ENCODE measurements at places on chromosomes 3 and 15. TPM values are rescaled to one million over a fixed set of nuclear protein-coding genes. Genes with fewer than 3 reads are reported as not detected.

DNA sequence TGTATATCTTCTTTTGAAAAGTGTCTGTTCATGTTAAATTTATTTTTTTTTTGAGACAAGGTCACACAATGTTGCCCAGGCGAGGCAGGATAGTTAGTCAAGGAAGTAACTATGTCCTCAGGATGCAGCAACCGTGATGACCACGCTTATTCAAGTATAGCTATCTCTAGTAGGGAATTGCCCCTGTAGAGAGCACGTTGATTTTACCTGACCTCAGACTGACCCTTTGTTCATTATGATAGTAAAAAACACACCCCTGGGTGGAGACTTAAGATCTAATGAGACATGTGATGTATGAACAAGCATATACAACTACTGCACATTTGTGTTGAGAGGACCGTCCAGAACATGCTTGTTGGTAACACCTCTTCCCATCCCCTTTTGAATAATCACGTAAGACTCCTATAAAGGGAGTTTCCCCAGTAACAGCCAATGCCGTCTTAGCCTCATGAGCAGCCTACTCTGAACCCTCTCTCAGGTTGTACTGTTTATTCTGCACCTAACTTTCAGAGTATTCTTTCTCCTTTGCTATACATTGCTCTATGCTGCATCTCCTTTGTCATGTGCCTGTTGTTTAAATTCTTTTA, 32.9 kb downstream of the ZNF621 start:
- no peak overlapping the region for H3K4me3 ChIP-seq
- no peak overlapping the region for H3K27ac ChIP-seq
- H3K36me3 ChIP-seq: no peaks in the 10 kb centered on the region
- no peaks in the 10 kb centered on the region for H3K4me1 ChIP-seq

DNA sequence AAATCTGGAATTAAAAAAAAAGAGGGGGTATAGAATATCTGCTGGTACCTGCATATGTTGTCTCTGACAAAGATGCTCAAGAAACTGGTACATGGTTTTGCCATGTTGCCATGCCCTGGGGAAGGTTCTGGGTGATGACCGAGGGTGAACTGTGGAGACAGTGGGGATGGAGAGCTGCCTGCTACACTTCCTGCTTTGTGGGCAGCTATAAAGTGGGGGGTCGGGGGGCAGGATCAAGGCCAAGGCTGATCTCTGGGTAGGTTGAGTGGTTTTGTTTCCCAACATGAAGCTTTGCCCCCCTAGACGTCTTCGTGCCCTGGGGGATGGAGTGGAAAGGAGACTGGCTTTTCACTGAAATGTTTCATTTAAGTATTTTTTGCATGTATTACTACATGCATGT, 74.6 kb downstream of the IQSEC1 start:
- no peak overlapping the region for H3K4me3 ChIP-seq
- peaks cover 47% of the 10 kb centered on the region for H3K4me1 ChIP-seq
- H3K27ac ChIP-seq: no peak overlapping the region

- H3K36me3 ChIP-seq: peaks cover 24% of the 10 kb centered on the region
- H3K4me3 ChIP-seq: no peak overlapping the region
- H3K27me3 ChIP-seq: no peaks in the 10 kb centered on the region
- no peak for DNase-seq
Observed at GRCh38 chr3:33699275-33699674, 18.8 kb downstream of the CLASP2 start.

DNA sequence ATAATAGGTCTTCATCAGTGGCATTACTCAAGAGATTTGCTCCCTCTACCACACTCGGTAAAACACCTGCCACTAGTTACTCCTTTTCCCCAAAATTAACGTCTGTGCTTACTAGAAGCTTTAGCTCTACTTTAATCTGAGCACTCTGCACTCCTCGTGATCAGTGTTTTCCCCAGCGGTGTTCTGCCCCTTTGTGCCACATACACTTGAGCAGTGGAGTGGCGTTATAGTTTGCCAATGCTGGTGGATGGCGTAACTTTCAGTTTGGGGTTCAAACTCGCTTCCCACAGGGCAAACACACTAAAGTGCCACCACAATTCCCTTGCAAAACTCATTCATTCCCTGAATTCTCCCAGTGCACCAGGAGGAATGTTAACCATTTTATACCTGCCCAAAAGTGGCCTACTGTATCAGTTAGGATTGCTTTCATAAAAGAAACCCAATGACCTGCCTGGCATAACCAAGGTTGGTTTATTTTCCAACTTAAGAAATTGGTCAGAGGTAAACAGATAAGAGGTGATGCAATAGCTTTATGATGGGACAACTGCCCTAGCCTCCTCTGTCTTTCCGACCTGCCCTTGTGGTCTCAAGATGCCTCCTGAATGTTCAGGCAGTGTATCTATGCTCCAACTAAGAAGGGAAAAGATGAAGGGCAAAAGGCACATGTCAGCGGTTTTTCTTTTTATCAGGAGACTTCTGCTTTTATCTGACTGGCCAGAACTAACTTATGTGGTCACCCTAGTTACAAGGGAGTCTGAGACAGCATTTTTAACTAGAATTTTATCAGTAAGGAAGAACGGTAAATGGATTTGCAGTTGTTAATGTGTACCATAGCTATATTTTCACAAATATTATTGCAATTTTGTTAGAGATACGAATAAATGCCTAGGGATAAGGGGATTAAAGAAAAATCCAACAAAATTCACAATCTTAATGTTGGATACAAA, 83.9 kb downstream of the FSIP1 start:
- no peak overlapping the region for H3K27ac ChIP-seq
- no peaks in the 10 kb centered on the region for H3K36me3 ChIP-seq
- peaks cover 13% of the 10 kb centered on the region for H3K27me3 ChIP-seq
- no peak overlapping the region for H3K4me3 ChIP-seq
- no peaks in the 10 kb centered on the region for H3K4me1 ChIP-seq

GRCh38 chr3:149267565-149267964, 45.9 kb upstream of the CP start:
- no peak overlapping the region for H3K27ac ChIP-seq
- H3K4me3 ChIP-seq: no peak overlapping the region
- H3K4me1 ChIP-seq: no peaks in the 10 kb centered on the region
- no peaks in the 10 kb centered on the region for H3K36me3 ChIP-seq
- no peak for DNase-seq

DNA sequence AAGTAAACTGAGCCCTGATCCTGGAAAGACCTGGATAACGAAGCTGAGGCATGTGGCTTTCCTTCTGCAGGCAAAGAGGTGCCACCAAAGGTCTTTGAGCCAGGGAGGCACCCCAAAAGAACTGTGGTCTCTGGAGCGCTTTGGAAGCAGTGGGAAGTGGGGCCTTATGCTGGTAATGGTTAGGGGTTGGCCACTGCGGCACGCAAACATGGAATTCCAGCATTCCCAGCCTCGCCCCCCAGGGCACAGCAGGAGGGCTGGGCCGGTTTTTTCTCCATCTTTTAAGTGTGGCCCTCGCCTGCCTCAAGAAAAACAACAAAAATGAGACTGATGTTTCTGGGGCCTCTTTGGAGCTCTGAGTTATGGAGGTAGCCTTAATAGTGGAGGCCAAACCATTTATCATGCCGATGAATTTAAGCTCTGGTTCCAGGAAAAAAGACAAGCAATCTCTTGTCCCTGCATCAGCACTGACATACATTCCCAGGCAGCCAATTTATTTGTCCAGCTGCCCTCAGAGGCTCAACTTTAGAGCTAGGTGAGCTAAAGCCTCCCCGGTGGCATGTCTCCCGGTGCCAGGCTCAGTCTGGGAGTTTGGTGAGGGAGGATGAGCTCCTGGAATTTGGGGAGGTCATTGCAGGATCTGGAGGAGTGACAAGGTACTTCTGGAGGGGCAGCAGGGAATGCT, 109.0 kb downstream of the TLE3 start:
- H3K36me3 ChIP-seq: no peaks in the 10 kb centered on the region
- no peak overlapping the region for H3K4me3 ChIP-seq
- peaks cover 12% of the 10 kb centered on the region for H3K27me3 ChIP-seq
- DNase-seq: no peak
- no peak overlapping the region for H3K27ac ChIP-seq

DNA sequence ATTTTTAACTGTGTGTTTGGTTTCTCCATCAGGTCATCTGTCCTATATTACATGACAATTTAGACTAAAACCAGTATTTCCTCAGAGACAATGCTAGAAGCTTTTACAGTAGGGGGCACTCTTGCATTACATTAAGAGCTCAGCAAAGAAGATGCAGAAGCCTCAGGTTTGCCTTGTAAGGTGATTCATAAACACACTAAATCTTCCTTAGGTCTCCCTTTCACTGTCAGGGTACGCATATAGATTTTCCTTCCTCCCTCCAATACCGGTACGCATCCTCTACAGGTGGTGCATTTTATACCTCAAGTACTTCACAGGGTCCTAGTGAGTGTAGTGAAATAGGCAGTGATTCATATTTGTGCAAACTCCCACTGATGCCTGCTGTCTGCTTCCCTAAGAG, 46.5 kb downstream of the CD86 start:
- H3K27me3 ChIP-seq: no peaks in the 10 kb centered on the region
- DNase-seq: no peak
- H3K27ac ChIP-seq: peak overlapping the region; percentile 87
- peak overlapping the region; percentile 47 for H3K4me3 ChIP-seq

GRCh38 chr15:25242166-25242879, 196.5 kb downstream of the UBE3A start:
- no peaks in the 10 kb centered on the region for H3K27me3 ChIP-seq
- DNase-seq: no peak
- no peaks in the 10 kb centered on the region for H3K36me3 ChIP-seq
- no peak overlapping the region for H3K27ac ChIP-seq

DNA sequence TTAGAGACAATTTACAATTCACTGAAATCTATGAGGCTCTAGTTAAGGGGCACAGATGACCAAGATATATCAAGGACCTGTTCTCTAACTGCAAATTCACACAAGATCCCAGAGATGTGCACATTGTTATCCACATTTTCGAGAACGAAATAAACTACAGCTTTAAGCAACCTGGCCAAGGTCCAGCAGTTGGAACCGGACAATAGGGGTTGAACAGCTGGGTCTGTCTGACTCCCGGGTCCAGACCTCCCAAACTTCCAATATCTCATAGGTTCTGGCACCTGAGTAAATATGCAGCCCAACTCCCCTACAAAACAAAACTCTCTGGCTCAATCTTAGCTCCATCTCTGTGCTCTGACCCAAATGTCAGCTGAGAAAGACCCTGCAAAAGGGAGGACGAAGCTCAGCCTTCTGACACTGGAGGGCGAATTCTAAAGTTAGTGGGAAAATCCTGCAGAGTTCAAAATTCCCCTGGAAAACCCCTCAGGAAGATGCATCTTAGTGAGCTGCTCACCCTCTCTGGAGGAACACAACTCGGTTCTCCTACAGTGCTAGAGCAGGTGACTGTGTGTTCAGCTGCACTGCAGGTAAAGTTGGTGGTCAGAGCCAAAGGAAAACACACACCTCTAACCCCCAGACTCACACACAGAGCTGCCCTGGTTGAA, 14.2 kb upstream of the SPATA12 start:
- no peaks in the 10 kb centered on the region for H3K36me3 ChIP-seq
- H3K27me3 ChIP-seq: peaks cover 7% of the 10 kb centered on the region
- H3K4me1 ChIP-seq: no peaks in the 10 kb centered on the region
- no peak overlapping the region for H3K4me3 ChIP-seq
- no peak for DNase-seq

- H3K27ac ChIP-seq: no peak overlapping the region
- H3K4me1 ChIP-seq: no peaks in the 10 kb centered on the region
- DNase-seq: no peak
- no peaks in the 10 kb centered on the region for H3K27me3 ChIP-seq
Observed at GRCh38 chr15:47587940-47588802, 129.1 kb upstream of the SEMA6D start.

DNA sequence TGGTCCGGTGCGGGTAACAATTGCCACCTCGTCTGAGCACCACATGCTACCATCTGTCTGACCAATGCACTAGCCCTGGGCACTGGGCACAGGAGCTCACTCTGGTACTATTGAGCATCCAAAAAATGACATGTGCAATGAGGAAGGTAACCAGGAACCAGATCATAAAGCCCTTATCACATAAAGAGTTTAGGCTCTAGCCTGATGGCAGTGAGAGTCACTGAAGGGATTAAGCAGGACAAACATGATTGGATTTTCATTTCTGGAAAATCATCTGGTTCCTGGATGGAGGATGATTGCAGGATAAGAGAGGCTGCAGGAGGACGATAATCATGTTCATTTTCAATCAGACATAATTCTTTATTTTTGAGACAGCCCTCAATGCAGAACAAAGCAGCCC, 12.4 kb downstream of the NDUFB4 start:
- no peak for DNase-seq
- H3K36me3 ChIP-seq: no peaks in the 10 kb centered on the region
- H3K4me3 ChIP-seq: no peak overlapping the region
- no peaks in the 10 kb centered on the region for H3K4me1 ChIP-seq
- no peak overlapping the region for H3K27ac ChIP-seq
- H3K27me3 ChIP-seq: peaks cover 6% of the 10 kb centered on the region

DNA sequence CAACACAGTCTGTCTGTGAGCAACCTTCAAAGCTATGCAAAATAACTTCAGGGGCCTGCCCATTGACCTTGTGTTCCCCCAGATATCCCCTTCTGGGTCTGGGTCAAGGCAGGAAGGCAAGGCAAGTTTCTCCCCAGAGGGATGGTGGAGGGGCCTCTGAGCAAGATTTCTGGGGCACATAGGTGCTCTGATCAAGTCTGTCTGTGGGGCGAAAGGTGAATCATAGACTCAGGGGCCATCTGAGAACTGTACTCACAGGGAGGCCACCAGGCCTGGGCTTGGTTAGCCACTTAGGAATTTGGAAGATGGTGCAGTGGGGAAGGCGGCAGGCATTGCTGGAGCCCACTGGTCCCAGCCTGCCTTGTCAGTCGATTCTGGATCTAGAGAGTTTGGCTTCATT, 92.4 kb downstream of the MINAR1 start:
- H3K27me3 ChIP-seq: peaks cover 7% of the 10 kb centered on the region
- H3K36me3 ChIP-seq: no peaks in the 10 kb centered on the region
- DNase-seq: no peak
- H3K4me3 ChIP-seq: no peak overlapping the region
- H3K4me1 ChIP-seq: no peaks in the 10 kb centered on the region
- H3K27ac ChIP-seq: no peak overlapping the region

The GPR176 gene
- 0.34 TPM for total RNA-seq

The SH2D7 gene
- total RNA-seq: not detected

The RETNLB gene
- not detected for total RNA-seq

The ANKDD1A gene
- total RNA-seq: 1.3 TPM

The IMPG2 gene
- 0.05 TPM for total RNA-seq

The MRPL47 gene
- total RNA-seq: 65.1 TPM

The SPESP1 gene
- 1.2 TPM for total RNA-seq

The BSN gene
- total RNA-seq: 0.13 TPM

The RBPMS2 gene
- not detected for total RNA-seq

The C3orf85 gene
- total RNA-seq: not detected
